ENCODE measurements at places on chromosomes 12 and 14.

DNA sequence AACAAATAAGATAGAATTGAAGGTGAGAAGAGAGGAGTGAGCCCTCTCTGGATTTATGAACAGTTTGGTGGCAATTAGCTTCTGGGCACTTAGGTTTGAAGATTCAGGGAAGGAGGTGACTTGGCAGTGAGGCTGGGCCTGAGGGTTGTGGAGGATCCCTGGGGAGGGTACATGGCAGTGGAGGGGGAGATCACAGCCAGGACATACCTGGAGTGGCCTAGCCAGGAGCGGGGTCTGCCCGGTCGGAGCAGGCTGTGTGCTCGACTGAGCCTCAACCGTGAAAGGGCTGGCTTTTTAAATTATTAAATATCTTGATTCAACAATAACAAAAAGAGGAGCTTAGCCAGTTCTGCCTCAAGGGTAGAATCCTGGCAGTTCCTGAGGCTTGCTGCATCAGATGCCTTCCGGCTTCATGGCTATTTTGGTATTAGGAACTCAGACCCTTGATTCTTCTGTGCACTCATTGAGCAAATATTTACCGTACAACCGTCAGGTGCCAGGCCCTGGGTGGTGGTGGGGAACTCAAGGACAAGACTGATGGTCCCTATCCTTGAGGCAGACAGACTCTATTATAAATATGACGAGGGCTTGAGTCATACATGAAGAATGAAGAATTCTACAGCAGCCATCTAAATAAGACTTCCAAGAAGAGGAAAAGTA, 73.4 kb downstream of the SPTB start:
- DNase-seq = no peak

DNA sequence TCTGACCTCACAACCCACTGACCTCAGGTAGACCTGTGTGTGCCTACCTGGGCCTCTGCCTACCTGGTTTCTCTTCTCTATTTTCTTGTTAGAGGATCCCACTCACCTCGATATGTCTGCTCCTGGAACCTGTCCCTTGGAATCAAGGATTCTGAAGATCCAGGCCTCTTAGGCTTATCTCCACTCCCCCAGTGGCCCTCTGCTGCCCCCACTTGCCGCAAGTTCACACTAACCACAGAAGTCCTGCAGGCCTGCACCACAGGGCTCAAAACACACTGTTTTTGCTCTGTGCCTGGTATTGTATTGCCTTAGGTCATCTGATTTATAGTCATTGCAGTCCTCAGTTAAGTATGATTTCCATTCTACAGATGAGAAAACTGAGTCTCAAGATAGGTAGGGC, 15.3 kb upstream of the NRXN3 start:
- DNase-seq = no peak

DNA sequence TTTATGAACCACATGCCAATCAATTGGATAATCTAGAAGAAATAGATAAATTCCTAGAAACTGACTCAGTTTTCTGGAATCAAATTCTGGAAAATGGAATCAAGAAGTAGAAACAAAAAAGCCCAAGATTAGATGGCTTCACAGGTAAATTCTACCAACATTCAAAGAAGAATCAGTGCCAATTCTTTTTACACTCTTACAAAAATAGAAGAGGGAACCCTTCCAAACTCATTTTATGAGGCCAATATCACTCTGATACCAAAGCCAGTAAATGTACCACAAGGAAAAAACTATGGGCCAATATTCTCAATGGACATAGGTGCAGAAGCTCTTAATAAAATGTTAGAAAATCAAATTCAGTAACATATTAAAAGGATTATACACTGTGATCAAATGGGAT, 35.7 kb upstream of the MYRFL start:
- DNase-seq = no peak

DNA sequence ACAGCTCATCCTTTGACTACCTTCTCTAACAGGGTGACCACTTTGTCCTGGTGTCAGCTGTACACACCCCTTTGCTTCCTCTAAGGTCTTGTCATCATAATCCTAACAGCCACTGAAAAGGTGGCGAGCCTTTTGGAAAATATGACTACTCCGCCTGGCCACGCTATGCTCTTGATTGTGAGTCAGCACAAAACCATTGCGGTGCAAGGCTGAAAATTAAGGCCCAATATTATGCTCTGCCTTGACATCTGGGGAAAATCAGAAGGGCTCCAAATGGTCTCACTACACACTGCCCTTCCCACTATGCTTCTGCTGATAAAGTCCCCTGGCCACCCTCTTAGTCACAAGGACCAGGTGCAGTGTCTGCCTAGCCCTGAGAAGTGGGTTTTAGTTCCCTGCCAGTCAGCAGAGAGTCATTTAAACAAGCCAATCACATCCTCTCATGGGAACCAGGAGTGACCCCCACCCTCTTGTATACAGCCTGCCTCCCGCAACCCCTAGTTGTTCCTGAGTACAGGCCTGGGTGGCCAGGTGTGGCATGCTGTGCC, 34.3 kb downstream of the FGD6 start:
- no peak for DNase-seq

DNA sequence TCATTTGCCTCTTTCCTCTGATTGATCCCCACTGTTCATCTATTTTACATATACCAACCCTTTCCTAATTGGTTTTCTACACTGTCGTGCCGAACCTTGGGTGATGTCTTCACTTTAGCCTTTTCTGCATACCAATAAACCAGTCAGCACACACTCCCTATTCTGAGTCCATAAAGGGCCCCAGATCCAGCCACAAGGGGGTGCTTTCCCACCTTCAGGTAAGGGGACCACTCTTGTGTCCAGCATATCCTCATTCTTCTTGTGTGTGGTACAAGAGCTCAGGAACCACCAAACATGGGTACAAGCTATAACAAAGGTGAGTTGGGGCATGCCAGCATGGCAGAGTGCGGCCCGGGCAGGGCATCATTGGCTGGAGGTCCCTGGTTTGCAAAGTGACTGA, 859.8 kb downstream of the FSCB start:
- DNase-seq = no peak

DNA sequence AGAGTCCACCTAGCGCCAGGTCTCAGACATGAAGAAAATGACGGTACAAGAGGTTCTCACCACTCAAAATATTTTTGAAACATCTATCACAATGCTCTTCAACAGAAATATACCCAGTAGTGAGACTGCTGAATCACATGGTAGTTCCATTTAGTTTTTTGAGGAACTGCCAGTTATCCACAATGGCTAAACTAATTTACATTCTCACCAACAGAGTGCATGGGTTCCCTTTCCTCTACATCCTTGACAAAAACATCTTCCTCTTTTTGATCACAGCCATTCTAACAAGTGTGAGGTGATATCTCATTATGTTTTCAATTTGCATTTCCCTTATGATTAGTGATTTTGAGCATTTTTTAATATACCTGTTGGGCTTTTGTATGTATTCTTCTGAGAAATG, 5.7 kb upstream of the GPR65 start:
- DNase-seq = no peak

DNA sequence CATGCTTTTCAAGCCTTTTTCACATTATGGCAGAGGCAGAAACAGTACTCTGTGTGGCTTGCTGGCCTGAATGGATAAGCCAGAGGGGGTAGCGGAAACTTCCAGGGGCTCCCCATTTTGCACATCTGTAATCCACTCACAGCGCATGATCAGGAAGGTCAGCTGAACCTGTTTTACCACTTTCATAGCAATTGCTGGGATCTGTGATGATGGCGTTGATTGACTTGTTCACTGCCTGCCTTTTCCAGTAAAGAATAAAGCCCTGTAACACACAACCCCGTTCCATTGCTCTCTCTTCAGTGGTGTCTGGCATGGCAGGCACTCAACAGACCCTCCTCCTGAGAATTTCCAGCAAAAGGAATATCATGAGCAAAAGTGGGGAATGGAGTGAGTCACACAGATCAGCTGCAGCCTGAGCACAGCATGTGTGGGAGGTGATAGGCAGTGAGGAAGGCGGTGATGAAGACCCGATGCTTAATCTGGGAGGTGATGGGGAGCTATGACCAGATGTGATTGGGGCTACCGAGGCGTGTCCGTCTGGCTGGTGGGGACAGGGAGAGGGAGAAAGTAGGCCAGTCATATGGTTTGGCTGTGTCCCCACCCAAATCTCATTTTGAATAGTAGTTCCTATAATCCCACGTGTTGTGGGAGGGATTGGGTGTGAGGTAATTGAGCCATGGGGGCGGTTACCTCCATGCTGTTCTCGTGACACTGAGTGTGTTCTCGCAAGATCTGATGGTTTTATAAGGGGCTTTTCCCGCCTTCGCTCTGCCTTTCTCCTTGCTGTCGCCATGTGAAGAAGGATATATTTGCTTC, 44.7 kb upstream of the CHST11 start:
- no peak for DNase-seq

DNA sequence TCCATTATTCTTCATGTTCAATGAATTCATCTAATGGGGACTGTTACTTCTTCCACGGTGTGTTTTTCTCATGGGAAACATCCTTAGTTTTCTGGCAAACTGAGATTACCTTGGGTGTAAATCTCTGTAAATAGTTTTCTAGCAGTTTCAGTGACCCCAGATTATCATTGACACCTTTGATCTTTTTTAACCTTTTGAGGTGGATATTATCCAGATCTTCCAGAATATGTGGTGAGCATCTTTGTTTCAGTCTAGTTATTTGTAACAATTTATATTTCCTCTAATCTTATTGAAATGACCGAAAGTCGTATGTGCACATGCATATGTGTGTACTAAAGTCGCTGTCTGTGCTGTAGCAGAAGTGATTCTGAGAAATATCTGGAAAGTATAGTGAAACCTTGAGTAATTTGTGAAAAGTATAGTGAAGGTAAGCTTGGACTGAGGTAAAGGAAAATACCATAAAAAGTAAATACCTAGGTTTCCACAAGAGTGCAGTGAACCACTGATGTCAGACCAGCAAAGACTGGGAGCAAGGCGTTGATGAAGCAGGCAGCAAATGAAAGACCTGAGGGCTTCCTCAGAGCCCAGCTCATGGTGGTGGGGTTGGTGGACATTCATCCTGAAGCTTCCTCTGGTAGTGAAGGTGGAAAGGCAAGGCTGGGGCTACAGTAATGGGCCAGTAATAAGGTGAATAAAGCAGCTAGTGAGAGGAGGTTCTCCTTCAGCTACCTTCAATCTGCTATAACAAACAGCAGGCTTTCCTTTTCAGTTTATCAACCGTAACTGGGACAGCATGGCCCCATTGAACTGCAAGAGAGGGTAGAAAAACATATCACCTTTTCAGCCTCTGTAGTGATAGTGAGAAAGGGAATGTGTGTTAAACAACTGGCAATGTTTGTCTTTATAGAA, 480.2 kb upstream of the FBXO33 start:
- DNase-seq = no peak

DNA sequence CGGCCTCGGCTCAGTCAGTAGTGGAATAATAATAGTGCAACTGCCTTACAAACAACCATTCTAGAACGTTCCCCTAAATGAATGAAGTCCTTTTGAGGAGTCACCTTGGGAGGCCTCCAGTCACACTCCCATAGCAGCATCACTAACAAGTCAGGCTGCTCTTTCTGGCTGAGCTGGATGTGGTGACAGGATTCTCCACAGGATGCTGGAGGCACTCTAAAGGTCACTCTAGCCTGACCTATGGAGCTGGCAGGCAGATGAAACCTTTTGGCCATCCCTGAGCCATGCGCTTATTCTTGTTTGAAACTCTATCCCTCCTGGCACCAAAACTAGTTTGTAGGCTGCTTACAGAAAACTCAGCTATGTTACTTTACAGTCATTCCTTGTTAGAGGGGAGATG, 17.9 kb upstream of the TFCP2 start:
- DNase-seq = no peak

- no peak for DNase-seq
Measured at GRCh38 chr12:64538121-64538520, 72.2 kb upstream of the RASSF3 start.

GRCh38 chr12:64137117-64137516, 85.0 kb downstream of the KICS2 start:
- no peak for DNase-seq

GRCh38 chr14:23929822-23930294, 23.7 kb upstream of the DHRS4 start:
- no peak for DNase-seq

DNA sequence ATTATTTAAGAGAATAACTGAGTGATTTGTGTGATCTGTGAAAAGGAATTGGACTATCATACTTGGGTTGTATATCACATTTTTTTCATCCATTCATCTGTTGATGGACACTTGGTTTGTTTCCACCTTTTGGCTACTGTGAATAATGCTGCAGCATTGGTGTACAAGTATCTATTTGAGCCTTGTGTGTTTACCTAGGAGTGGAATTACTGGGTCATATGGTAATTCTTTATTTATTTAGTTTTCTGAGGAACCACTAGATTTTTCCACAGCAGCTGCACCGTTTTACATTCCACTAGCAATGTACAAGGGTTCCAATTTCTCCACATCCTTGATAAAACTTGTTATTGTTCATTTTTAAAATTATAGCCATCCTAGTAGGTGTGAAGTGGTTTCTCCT, 56.1 kb downstream of the APAF1 start:
- no peak for DNase-seq

DNA sequence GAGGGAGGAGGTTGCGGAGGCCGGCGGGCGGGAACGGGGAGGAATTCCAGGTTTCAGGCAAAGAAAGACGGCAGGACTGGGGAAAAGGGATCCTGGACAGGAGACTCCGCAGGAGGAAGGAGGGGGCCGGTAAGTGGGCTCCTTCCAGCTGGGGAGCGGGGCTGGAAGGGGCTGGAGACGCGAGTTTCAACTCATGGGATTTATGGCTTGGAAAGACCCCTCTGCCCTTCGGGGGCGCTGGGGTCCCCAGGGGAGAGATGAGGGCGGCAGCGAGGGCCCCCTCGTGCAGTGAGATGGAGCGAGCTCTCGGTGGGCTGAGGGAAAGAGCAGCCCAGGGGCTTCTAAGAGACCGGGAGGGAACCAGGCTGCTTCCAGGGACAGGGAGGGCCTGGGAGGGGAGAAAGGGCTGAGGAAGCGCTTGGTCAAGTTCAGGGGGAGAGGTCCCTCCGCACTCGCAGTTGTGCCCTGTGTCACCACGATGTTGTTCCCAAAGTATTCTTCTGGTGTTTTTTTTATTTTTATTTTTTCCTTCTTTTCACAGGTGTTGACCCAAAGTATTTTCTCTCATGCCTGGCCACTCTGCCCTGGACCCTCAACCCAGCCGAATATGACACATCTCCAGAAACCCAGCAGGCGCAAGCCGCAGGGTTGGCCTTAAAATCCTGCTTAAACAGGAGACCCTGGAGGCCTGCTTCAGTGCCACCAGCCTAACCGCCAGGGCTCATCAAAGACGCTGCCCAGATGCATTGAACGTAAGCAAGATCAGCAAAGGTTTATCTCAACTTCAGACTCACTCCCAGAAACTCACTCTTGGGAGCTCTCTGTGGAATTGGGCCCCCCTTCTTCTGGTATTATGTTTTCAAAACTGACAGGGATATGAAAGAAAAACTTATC, 16.1 kb downstream of the TNFAIP2 start:
- no peak for DNase-seq
